HFFc6 (cell line): ENCODE measurements at places on chromosomes 6 and 20.

- no peak for DNase-seq
These were observed 17.2 kb upstream of the RSPO4 start for GRCh38 chr20:1019344-1019743.

DNA sequence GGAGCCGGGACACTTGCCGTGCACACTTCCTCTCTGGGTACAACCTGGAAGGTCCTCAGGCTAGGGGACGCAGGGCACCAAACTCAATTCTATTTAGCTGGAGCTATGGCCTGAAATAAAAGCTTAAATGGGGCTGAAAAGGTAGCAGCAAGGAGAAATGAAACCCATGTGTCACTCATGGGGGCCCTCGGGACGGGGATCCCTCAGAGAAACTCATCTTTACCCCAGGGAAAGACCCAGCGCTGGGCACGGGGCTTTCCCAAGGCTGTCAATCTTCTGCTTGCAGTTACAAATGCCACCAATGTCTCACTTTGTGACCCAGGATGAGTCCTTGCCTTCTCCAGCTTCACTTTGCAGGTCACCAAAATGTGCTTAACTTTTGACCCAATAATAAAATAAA, 16.5 kb downstream of the SNAI1 start:
- no peak for DNase-seq

GRCh38 chr6:25315194-25316177, 36.3 kb downstream of the CARMIL1 start:
- DNase-seq, result no peak

GRCh38 chr6:89927791-89928550, 33.7 kb downstream of the GJA10 start:
- no peak for DNase-seq

- no peak for DNase-seq
These were observed 58.0 kb downstream of the GFOD1 start for GRCh38 chr6:13429406-13429753.
